ENCODE measurements at places on chromosomes 5 and 9.

- DNase-seq, result no peak
Measured at GRCh38 chr5:142263346-142263745, 61.5 kb downstream of the SPRY4 start.

GRCh38 chr9:95516734-95517558 is at the start of gene PTCH1:
Gene PTCH1 (minus strand): TSS chr9:95516971.
- DNase-seq, result peak; percentile 24

DNA sequence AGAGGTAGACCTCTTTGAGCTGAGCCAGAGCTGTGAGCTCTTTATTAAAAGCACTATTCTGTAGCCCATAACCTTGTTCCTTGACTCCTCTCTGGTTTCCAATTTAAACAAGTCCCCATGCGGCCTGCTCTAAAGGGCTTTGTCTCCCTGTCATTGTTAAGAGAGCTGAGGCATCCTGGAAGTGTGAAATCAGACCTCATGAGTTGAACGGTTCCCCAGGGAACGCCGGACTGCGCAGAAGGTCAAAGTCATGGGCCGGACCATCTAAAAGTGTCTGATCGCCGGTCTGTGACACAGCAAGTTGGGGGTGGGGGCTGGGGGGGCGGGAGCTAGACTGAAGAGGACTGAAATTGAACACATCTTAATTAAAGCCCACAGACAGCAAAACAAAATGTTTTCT is 265.8 kb downstream of the SLF1 start:
- no peak for DNase-seq

- DNase-seq, result peak; percentile 91
Measured at GRCh38 chr5:91311697-91312501, 71.2 kb downstream of the ARRDC3 start.

GRCh38 chr5:104081232-104081631 is 518.6 kb upstream of the NUDT12 start:
- no peak for DNase-seq

DNA sequence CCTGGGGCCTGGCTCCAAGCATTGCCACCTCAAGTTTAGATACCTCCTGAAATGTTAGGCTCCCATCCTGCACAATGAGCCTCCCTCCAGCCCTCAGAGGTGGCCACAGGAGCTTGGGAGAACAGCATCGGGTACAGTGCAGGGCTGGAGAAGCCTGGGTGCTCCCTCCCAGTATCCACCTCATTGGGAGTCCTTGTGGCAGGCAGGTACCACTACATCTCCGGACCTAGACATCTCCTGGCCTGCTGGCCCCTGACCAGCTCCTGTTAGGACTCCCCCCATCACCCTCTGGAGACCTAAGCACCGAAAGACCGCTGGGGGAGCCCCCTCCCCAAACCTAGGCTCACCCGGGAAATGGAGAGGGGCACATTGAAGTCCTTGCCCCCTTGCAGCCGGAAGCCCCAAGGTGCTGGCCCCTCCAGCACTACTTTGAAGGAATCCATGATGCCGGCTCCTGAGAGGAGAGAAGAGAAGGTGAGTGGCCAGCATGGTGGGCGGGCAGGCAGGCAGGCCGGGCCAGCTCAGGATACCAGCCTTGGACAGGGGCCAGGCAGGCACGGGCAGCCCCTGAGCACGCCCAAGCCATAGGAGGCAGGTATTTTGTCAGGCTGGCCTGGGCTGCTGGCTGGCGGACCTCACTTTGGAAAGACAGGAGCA is 1.2 kb downstream of the PDLIM7 start:
- DNase-seq, result no peak

DNA sequence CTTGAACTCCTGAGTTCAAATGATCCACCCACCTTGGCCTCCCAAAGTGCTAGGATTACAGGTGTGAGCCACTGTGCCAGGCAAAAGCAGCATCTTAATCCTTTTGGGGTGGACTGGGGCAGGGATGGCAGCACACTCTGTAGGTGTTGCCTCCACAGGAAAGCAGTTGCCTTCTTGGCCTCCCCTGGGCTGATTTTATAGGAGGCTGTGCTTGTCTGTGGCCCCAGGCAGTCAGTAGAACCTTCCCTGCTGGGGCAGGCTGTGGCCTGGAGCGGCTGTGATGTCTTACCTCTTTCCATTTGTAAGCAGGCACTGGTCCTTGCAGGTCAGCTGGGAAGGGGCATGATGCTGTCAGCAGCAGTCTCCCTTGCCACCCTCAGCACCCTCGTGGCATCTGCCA is 49.8 kb downstream of the PRRC2B start:
- DNase-seq, result no peak

DNA sequence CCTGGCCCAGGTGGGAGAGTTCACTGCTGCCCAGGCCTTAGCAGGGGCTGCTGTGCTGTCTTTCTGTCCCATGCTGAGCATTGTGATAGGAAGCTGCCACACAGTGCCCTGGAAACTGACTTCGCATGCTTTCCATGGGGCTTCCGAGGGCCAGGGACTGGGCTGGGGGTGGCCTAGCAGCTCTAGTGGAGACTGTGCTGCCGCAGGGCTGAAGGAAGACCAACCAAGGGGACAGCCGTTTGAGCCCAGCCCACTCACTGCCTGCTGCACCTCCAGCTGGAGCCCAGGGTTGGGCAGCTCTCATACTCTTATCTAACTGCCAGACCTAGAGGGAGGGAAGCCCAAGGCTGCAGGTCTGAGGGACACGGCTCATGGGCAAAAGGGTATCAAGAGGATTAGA is 79.2 kb downstream of the RGS3 start:
- no peak for DNase-seq

GRCh38 chr9:94783102-94783682 is 56.7 kb downstream of the AOPEP start:
- peak; percentile 72 for DNase-seq

- DNase-seq, result no peak
Measured at GRCh38 chr9:106920091-106920490, 57.1 kb downstream of the ZNF462 start.

- DNase-seq, result no peak
Measured at GRCh38 chr9:71524516-71524915, 243.8 kb downstream of the CEMIP2 start.

- DNase-seq, result no peak
Measured at GRCh38 chr9:107717529-107718314, 228.2 kb upstream of the KLF4 start.

- DNase-seq, result no peak
Measured at GRCh38 chr9:84937180-84937579, 267.7 kb downstream of the NTRK2 start.

GRCh38 chr5:141508440-141508797 is 19.5 kb downstream of the PCDHGC5 start:
- DNase-seq, result peak; percentile 66

- no peak for DNase-seq
Measured at GRCh38 chr9:82563094-82563493, 499.8 kb downstream of the RASEF start.

DNA sequence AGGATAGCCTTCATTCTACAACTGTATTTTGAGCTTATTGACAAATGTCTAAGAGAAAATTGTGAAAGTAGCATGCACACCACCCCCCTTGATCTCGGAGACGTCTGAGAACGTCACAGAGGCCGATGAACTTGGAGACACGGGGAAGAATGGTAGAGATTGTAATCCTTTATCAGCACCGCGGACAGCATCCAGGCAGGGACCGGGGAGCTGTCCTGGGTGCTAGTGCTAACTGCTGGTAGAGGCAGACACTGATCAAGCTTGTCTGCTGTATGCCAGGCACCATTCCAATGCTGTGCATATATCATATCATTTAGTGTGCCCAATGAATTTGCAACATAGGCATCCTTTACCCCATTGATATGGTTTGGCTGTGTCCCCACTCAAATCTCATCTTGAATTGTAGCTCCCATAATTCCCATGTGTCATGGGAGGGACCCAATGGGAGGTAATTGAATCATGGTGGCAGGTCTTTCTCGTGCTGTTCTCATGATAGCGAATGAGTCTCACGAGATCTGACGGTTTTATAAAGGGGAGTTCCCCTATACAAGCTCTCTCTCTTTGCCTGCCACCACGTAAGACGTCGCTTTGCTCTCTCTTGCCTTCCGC is 98.8 kb downstream of the LHX2 start:
- peak; percentile 54 for DNase-seq

DNA sequence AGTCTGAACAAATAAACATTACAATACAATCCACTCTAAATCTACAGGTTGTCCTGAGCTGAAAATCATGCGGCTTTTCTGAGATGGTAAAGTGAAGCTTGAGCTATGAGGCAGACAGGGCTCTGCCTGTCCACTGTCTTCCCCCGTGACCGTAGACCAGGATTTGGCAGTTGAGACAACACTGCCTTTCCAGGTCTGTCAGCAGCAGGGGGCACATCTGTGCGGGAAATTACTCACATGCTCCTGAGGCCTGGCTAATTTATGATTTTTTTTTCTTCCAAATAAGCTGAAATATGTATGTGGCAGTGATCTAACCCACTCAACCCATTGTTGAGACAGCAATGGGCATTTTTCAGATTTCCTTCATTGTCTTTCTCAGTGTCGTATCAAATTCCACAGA is 307.9 kb downstream of the FBXL7 start:
- DNase-seq, result no peak

DNA sequence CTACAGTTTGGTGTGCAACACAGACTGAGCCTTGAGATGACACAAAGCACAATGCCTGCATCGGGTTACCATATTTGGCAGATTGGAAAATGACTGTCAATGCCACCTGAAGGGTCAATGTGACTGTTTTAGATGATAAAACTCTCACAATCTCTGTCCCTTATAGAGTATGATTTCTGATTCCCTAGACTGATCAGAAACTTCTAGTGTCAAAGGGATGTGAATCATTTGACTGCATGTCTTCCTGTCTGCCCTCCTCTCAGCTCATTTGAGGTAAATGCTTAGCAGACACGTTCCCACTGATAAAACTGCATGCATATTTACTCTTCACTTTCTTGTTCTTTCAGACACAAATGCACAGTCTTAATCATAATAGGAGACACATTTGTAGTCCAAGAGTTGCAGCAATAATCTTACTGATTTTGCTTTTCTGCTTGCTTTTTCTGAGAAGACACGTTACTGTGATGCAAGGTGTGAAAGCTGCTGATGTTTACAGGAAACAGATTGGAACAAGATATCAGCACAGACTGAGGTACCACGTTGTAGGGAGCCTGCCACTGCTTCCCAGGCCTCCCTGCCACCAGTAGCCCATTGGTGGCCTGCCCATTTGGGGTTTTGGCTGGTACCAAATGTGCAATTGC is 77.8 kb downstream of the GCNT4 start:
- no peak for DNase-seq

GRCh38 chr9:88605512-88606362 is 70.8 kb downstream of the NXNL2 start:
- no peak for DNase-seq
